ENCODE measurements at places on chromosomes 6 and 20.

DNA sequence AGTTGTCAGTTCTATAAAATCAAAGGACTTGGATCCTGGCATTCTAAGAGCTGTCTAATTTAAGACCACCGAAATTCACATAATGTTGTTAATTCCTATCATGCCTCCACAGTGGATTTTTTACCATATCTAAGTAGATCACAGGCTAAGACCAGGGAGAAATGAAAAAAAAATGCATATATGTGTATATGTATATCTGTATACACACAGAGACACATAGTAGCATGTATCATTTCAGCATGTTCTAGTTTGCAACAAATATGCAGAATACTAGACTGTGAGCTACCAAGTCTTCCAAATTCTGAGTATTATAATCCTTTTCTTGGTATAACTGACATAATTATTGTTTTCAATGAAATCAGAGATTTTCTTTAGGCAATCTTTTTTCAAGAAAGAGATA is 267.6 kb upstream of the TSHZ2 start:
- no peak for DNase-seq

GRCh38 chr6:70216767-70217166 is 86.1 kb downstream of the COL9A1 start:
- DNase-seq: no peak

DNA sequence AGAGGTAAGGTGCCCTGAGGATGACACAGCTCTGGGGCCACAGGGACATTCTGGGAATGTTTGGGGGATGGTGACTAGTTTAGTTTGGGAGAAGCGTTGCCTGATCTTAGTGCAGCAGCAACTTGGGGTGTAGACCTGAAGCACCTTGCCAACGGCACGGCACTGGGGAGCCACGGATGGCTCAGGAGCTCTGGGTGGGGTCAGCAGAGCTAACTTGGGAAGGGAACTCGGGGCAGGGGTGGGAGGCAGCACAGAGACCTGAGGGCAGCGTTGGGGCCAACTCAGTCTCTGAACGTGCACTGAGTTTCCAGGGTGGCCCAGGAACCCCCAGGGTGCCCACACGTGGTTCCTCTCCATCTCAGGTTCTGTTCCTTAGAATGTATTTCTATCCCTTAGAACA is 14.9 kb downstream of the THBS2 start:
- DNase-seq: no peak

- DNase-seq: no peak
These were observed 22.1 kb upstream of the ZNF318 start for GRCh38 chr6:43391440-43392031.

GRCh38 chr6:16288163-16288562 is 49.8 kb downstream of the GMPR start:
- DNase-seq: no peak

GRCh38 chr20:35560105-35560511 is 18.2 kb downstream of the ERGIC3 start:
- DNase-seq: no peak

DNA sequence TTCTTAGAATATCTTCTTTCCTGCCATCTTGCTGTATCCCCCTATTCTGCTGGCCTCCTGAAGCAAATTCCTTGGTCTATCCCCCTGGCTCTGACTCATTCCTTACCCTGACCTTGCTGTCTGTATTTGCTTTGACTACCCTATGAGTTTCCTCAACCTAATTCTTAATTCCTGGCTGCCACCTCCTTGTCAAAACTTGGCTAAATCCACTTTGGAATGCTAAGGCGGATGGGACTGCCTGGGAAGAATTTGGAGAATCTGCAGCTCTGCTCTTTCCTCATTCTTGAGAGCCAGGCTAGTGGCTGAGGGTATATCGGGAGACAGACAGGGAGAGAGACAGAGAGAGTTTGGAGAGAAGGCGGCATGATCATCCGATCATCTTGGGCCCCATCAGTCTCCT is 24.4 kb downstream of the CAP2 start:
- no peak for DNase-seq

DNA sequence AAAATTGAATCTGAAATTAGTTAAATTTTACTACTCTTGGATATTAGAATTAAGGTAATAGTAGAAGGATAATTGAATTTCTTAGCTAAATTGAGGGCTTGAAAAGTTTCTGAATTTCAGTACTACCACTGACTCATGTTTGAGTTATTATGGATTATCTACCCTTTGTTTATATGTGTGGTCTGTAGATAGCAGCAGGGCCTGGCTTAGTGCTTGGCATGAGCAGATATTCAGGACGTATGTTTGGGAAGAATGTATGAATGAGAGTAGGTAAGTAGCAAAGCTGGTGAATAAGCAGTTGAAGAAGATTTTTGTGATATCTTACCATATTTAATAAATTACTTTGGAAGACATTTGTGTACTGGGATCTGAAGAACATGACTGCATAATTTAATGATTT is 152.7 kb downstream of the MACROD2 start:
- no peak for DNase-seq

DNA sequence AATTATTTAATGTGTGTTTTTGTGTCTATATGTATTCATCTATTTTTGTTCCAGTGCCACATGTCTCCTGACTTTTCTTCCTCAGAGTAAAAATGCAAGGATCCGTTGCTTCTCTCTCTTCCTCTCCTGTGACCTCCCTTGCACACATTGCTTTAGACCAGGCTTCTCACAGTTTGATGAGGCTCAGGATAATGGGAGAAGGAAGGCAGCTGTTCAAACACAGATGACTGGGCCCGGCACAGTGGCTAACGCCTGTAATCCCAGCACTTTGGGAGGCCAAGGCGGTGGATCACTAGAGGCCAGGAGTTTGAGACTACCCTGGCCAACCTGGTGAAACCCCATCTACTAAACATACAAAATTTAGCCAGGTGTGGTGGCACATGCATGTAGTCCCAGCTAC is 241.9 kb downstream of the SAMD5 start:
- no peak for DNase-seq

DNA sequence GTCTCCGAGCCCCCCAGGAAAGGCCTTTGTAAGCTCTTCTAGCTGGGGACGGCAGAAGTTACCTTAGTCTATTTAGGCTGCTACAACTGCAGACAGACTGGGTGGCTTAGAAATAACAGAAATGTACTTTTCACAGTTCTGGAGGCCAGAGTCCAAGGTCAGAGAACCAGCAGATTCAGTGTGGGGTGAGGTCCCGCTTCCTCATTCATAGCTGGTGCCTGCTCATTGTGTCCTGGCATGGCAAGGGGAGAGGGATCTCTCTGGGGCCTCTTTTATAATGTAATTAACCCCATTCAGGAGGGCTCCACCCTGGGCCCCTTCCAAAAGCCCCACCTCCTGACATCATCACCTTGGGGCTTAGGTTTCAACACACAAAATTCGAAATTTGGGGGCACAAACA is 315.1 kb downstream of the CDH4 start:
- no peak for DNase-seq

GRCh38 chr20:32877507-32877906 is 18.8 kb downstream of the EFCAB8 start:
- DNase-seq: no peak

DNA sequence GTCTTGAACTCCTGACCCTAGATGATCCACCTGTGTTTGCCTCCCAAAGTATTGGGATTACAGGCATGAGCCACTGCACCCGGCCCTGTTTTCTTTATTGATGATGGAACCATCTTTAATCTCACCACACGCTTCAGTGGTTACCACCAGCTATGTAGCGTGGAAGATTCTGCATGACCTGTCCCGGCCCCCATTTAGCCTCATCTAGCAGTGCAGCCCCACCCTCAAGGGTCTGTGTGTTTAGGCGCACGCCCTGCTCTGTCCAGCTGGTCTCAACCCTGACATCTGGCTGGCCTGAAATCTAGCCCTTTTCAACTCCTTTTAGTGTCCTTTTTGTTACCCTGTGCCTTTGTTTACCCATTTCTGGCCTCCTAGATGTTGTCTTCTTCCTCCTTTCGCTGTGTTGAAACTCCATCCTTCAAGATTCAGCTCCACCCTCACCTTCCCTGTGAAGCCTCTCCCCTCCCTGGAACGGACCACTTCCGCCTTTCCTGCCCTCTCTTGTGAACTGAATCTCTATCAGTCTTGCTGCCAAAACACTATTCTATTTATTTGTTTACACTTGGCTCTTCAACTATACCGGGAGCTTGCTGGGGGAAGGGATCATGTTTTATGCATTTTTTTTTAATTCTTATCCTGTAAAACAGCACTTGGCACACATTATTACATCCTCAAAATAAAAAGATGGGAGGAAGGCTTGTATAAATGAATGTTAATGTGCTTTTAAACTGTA is 101.0 kb upstream of the MTHFD1L start:
- DNase-seq: no peak

GRCh38 chr20:58864346-58864745 is 11.8 kb downstream of the GNAS start:
- no peak for DNase-seq

DNA sequence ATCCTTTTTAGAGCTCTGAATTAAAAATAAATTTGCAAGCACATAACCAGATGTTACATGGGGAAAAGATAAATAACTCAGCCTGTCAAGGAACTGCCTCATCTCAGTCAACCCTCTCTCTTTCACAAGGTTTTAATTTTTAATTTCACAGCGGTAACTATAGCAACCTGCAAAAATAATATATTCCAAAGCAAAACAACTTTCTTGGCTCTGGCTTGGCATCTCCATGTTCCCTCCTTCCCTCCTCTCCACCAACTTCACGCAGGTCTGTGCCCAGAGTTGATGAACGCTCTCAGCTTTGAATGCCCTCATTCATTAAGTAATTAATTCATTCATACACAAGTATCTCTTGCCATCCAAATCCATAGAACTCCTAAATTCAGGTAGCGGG is 32.5 kb upstream of the SIRPA start:
- no peak for DNase-seq

- DNase-seq: no peak
These were observed 35.3 kb downstream of the CD24 start for GRCh38 chr6:106939208-106939607.

- DNase-seq: no peak
These were observed 14.1 kb upstream of the ZSCAN12 start for GRCh38 chr6:28413681-28414080.

DNA sequence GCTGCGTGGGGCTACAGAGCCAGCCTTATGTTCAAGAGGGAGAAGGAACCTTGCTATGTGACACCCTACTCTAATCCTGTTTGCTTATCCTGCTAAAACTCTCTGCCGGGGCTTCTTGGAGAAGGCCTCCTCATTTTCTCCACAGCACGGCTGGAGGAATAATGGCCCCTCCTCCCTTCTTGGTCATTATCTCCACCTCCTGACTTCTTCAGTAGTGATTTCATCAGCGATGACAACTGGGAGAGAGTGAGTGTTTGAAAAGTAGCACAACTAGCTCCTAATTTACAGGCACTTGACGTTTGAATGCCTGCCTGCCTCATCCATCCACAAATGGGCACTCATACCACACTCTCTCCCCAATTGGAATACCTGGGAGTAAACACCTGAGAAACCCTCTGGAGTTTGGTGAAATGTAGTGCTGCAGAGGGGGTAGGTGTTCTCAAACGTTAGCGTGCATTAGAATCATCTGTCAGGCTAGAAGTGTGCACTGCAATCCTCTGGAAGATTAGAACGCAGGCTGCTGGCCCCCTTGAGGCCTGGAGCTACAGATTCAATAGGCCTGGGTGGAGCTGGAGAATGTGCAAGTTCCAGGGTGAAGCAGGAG is 148.5 kb downstream of the FOXC1 start:
- no peak for DNase-seq

DNA sequence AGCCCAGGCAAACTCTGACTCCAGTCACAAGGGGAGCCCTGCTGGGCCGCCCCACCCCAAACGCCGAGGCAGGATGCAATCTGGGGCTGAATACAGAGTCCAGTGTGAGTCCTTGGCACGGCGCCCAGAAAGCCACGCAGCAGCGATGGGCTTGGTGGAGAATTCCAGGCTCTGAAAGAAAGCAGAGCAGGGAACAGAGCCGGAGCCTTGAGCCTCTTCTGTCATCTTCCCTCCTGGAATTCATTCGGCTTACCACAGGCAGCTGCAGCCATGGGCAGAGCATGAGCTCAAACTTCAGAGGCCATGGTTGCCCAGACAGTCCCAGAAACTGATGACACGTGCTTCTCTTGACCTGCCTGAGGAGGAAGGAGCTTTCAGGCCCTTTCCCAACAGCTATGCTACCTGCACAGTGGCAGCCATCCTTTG is 441.1 kb upstream of the JARID2 start:
- no peak for DNase-seq

GRCh38 chr6:11769811-11770545 is 8.6 kb downstream of the ADTRP start:
- DNase-seq: no peak

DNA sequence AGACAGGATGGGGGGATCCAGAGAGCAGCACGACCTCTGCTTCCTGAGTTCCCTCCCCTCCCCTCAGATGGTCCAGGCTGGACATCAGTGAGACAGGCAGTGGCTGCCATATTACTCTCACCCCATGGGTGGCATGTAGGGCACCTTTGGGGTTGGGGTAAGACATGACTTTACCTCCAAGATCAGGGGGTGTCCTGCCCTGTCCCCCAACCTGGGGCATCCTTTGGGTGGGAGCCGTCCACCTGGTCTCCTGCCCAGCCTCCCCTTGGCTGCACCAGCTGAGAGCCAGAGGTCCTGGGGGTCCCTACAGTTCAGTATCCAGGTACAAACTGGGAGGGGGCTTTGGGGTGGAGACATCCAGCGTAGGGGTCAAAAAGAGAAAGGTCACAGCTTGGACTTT is 48.7 kb upstream of the SLCO4A1 start:
- no peak for DNase-seq

DNA sequence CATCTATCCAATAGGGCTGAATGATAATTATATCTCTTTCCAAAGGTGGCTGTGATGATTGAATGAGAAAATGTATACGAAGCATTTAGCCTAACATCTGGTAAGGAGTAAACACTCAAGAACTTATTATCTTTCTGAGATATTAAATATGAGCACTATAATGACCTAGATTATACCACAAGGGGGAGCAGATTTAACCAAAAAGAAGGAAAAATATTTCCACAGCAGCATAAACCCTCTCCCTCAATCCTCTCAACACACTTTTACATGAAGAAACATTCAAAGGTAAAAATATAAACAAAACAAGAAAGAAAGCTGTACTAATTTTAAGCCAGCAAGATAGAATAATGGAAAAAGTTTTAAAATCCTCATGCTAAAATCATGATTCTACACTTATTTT is 68.4 kb downstream of the SHPRH start:
- no peak for DNase-seq

DNA sequence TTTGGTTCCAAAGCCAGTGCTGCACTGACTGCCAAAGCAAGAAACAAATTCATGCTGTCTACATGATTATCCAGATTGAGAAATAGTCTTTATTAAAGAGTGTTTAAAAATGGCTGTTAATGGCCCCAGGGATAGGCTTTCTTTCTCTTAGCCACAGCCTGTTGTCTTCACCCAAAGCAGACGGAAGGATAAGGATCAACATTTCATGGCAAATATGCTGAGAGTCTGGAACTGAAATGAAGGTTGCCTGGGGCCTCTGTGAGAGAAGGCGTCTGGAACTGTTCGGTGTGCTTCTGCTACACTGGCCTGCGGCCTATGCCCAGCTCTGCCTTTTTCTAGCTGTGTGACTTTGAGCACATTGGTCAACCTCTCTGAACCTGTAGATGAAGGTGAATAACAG is 373.0 kb upstream of the ZFP64 start:
- DNase-seq: no peak

DNA sequence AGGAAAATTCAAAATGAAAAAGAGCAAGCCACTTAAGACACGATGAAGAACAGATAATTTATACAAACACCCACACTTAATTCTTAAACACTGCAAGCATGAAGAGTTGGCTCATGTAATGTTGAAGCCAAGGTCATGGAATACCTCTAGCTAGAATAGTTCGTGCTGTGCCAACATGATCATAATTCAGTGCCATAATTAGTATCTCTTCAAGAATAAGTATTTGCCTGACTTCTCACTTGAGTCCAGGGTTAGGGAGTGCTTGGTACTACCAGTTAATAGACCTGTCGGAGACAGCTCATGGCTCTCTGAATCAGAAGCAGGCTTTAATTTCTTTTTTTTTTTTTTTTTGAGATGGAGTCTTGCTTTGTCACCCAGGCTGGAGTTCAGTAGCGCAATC is 206.3 kb downstream of the UNC5CL start:
- DNase-seq: no peak

All from NCI-H524 treated with DMSO at 0.1 percent for 48 hours (cell line).